Stimulated activated CD4-positive, alpha-beta T cell treated with anti-CD3 and anti-CD28 coated beads, Interleukin-12 subunit alpha, Interleukin-12 subunit beta, amount 100 ng/mL, for 48 hours (primary cell): ENCODE measurements at places on chromosomes 2 and 18.
A peak's percentile ranks its signal among the peaks of the same experiment; 100 is the strongest.

- no peak for DNase-seq
These were observed 95.9 kb downstream of the ALPK2 start for GRCh38 chr18:58532972-58533371.

GRCh38 chr2:23360571-23361125, 24.3 kb upstream of the KLHL29 start:
- no peak for DNase-seq

GRCh38 chr2:86357392-86357963, 20.1 kb upstream of the REEP1 start:
- no peak for DNase-seq

GRCh38 chr2:11556101-11556806, 22.4 kb downstream of the GREB1 start:
- DNase-seq: no peak

- no peak for DNase-seq
These were observed 6.2 kb upstream of the ZSWIM2 start for GRCh38 chr2:186855216-186855615.

- DNase-seq: no peak
These were observed 230.6 kb upstream of the LRATD1 start for GRCh38 chr2:14401873-14402272.

- DNase-seq: peak; percentile 47
These were observed 49.7 kb upstream of the ODC1 start for GRCh38 chr2:10497797-10498251.
